ENCODE measurements at places on chromosomes 13 and 19.

GRCh38 chr13:107379407-107380155 lies 811.6 kb upstream of the ARGLU1 start:
- no peak for DNase-seq

DNA sequence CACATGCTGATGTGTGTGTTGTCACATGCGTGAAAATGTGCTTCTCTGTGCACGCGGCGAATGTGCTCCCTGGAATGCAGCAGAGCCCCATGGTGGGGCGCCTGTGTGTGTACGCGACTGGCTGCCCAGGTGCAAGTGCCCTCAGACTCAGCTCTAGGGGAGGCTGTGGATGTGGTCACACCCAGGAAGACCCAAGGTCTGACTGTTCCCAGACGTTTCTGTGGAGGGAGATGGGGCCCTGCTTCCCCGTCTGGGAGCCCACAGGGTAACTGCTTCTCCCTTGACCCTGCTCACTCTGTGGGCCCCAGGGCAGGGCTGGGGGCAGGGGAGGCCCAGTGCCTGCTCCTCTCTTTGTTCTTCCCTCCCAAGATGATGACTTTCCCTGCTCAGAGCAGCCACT lies 7.9 kb upstream of the UQCR11 start:
- no peak for DNase-seq

DNA sequence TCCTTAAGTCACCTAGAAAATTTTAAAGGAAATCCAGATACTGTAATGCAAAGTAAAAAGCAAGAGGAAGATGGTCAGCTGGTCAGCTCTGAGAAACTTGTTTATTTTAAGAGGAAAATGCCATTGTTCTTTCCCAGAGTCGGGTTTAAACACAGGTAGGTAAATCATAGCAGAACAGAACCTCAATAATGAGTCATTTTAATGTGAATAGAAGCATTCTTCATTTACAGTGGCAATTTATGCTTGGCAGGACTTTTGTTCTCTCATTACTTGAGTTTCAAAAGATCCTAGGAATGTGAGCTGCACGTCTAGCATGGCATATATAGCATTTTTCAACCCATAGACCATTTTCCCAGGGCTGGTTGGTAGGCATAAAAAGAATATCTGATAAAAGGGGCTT lies 132.3 kb downstream of the LIG4 start:
- no peak for DNase-seq

DNA sequence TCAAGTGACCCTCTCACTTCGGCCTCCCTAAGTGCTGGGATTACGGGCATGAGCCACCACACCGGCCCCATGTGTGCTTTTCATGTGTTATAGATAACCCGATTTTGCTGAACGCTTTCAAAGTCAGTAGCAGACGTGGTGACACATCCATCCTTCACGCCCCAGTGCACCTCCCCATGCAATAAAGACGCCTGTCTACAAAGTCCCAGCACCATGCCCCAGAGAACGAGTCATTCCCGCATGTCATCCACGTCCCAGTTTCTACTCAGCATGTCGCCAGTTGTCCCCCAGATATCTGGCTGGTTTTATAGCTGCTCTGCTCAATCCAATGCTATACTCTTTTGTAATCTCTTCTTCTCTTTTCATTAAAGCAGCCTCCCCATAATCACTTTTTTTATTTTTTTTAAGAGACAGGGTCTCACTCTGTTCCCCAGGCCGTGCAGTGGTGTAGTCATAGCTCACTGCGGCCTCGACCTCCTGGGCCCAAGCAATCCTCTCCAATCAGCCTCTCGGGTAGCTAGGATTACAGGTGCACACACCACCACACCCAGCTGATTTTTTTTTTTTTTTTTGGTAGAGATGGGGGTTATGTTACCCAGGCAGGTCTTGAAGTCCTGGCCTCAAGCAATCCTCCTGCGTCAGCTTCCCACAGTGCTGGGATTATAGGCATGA lies 42.5 kb downstream of the DNM2 start:
- DNase-seq = peak; percentile 21

GRCh38 chr19:39402346-39403300 lies 4.0 kb upstream of the ZFP36 start:
- DNase-seq = peak; percentile 78

- no peak for DNase-seq
Observed at GRCh38 chr13:40662866-40663265, 3.6 kb downstream of the FOXO1 start.

DNA sequence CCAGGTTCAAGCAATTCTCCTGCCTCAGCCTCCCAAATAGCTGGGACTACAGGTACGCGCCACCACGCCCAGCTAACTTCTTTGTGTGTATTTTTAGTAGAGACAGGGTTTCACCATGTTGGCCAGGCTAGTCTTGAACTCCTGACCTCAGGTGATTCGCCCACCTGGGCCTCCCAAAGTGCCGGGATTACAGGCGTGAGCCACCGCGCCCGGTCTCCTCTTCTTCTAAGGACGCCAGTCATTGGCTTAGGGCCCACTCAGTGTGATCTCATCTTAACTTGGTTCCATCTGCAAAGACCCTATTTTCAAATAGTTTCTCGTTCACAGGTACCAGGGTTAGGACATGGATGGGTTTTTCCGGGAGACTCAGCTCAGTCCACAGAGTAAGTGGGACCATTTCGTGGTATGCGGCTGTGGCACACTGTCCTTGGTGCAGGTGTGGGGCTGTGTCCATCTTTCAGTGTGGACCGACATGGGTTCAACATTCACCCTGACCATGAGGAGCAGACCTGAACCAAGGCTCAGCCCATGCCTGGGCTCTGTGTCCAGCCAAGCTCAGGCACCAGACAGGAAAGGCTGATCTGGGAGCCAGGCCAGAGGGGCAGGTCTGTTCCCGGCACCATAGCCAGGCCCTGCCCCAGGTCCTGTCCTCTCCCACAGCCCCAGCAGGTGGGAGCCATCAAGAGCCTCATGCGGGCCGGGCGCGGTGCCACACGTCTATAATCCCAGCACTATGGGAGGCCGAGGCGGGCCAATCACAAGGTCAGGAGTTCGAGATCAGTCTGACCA lies 2.8 kb upstream of the MKNK2 start:
- DNase-seq = no peak

GRCh38 chr19:35908973-35909683 lies 1.0 kb upstream of the TYROBP start:
- no peak for DNase-seq

DNA sequence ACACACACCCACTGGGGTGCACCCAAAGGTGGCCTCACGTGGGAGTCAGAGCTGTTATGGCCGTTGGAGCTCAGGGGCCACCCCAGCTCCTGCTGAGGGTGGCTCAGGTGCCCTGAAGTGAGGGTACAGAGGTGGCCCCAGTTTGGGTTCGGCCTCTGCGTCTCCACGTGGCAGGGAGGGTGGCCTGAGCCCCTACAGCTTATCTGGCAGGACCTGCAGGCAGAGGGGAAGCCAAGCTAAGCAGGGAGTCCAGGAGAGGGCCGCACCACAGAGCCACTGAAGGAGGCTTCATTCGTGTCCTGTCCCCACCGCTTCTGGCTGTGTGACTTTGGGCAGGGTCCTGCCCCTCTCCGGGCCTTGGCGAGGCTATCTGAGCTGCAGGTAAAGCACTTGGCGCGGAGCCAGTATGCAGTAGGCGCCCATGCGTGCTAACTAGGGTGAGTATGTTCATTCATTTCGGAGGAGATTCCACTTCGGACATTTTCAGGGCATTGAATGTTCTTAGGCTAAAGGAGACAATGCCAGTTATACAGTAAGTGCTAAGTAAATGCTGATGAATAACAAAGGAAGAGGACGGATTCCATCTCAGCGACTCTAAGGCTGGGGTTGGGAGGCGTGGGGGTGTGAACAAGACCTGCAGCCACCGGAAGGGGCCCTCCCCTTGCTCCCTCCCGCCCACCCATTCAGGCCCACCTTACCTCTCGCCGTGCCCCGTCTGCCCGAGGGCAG lies 4.9 kb downstream of the REX1BD start:
- no peak for DNase-seq

GRCh38 chr13:51770160-51770559 lies 33.8 kb downstream of the DHRS12 start:
- no peak for DNase-seq

GRCh38 chr13:58369936-58370335 lies 738.4 kb downstream of the PCDH17 start:
- no peak for DNase-seq

- DNase-seq = no peak
Observed at GRCh38 chr13:99093997-99094396, 106.7 kb upstream of the UBAC2 start.

GRCh38 chr19:17393002-17393401 lies 994 bp downstream of the CCDC194 start:
- no peak for DNase-seq

DNA sequence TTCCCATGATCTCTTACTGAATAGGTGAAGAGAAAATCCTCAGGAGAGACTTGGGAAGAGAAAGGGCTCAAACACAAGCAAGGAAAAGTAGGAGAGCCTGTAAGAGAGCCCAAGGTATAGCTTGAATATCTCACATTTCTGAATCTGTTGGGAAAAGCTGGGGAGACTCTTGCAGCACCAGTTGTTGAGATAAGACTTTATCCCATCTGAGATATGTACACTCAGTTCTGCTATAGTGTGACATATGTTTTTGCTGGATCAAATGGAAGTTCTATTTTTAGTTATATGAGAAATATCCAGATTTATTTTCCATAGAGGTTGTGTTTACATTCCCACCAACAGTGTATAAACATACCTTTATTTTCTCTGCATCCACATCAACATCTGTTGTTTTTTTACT lies 246.1 kb downstream of the NDFIP2 start:
- no peak for DNase-seq

DNA sequence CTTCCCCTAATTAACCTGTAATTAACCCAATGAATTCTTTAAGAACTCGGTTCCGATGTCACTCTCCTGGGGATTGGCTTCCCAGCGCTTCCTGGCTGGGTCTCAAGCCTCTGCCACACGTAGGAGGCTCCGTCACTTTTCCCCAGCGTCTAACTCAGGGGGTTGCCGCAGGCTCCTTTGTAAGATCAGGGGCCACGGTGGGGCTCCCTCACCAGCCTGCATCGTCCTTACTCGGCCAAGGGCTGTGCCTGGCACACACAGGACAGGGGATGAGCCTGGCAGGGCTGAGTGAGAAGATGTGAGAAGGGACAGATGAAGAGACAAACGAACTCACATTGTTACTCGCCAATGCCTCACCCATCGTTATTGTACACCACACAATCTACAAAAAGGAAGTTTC lies 20.9 kb upstream of the ATP11A start:
- no peak for DNase-seq

DNA sequence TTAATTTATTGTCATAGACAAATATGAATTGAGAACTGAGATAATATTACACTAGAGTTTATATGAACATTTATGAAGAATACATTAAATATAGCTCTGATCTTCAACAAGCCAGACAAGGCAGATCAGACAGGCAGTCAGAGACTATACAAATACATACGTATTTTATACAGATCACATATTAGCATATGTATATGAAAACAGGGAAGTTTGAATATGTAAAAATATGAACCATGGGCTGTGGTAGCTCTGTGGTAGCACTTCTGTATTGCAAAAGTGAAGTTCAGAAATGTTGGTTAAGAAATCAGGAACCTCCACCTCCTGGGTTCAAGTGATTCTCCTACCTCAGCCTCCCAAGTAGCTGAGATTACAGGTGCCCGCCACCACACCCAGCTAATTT lies 20.7 kb downstream of the GPR180 start:
- DNase-seq = no peak

DNA sequence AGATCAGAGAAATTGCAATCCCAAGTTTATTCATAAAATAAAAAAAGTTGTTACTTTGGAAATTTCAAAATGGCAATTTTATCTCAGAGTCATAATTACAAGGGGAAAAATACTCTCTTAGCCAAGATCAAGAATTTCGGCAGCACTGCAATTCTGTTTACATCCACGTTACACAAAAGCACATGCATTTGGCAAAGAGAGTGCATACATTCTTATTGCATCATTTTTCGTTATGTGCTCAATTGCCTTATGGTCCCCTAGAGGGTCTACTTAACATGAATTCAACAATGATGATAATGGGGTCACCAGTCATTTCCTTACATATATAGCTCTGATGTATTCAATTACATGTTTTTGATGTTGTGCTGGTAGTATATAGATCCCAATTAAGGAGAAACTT lies 498.0 kb downstream of the DIAPH3 start:
- DNase-seq = no peak

DNA sequence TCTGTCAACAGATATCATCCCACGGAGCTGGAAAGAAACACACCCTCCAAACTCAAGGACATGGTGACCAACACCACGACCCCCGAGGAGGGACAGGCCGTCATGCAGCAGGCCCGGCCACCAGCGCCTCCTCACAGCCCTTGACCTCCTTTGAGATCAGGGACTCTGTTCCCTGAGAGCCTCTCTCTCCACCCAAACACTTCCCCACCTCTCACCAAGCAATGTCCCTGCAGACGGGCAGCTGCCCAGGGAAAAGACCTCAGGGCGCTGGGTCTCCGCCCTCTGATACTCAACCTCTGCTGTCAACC lies 10.0 kb downstream of the SCGB2B2 start:
- no peak for DNase-seq

DNA sequence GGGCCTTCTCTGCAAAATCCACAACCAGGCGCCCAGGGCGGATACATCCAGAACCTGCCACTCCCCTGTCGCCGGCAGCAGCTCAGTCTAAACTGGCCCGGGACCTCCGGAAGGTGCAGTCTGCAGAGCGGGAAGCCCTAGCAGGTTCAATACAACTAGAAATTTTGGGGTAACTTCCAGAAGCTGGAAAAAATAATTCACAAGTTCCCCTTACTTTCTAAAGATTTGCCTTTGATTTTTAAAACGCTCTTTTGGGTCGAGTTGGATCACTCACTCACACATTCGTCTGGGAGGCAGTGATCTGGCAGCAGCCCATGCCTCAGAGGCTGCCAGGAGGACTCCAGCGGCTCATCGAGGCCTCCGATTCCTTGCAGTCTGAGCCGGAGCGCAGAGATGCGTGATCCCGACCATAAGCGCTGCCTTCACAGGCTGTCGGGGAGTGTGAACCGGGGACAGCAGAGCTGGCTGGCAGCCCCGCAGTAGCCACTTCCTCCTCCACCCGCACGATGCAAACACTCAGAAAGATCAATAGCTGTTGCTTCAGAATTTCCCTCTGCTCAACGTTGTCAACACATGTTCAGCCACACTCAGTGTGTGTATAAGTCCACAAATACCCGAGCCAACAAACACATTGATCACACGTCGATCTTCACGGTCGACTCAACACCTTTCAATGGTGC lies 35.6 kb upstream of the ZNF507 start:
- no peak for DNase-seq

- no peak for DNase-seq
Observed at GRCh38 chr19:40743926-40744325, 6.4 kb downstream of the ACTMAP start.

DNA sequence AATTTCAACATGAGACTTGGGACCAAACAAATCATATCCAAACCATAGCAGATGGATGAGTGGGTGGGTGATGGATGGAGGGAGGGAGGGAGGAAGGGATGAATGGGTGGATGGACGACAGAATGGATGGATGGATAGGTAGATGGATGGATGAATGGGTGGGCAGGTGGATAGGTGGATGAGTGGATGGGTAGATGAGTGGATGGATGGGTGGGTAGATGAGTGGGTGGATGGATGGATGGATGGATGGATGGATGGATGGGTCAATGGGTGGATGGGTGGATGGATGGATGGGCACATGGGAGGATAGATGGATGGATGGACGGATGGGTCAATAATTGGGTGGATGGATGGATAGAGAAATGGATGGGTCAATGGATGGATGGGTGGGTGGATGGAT lies 47.9 kb upstream of the ONECUT3 start:
- DNase-seq = no peak

GRCh38 chr13:77696006-77696878 lies 1.2 kb upstream of the SLAIN1 start:
- no peak for DNase-seq

Data from activated CD8-positive, alpha-beta memory T cell treated with anti-CD3 and anti-CD28 coated beads for 4 hours (primary cell).